ENCODE measurements at places on chromosomes 7 and 10. TPM values are rescaled to one million over a fixed set of nuclear protein-coding genes. Genes with fewer than 3 reads are reported as not detected.

GRCh38 chr10:13347500-13348156 lies 465 bp downstream of the SEPHS1 start:
- peak; percentile 74 for DNase-seq

DNA sequence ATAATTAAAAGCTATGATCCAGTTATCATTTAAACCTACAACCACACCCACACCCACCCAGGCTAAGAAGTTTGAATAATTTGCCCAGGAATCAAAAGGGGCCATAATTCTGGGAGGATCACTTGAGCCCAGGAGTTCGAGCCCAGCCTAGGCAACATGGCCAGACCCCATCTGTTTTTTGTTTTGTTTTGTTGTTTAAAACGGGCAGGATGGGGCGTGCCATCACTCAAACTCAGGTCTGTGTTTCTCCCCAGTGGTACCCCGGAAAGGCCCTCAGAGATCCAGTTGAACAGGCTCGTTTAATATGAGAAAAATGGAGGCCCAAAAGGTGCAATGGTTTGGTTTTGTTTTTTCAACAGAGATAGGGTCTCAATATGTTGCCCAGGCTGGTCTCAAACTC lies 23.3 kb downstream of the HSPB1 start:
- DNase-seq: no peak

- DNase-seq: no peak
Observed at GRCh38 chr7:107879400-107880035, 11.5 kb upstream of the DLD start.

GRCh38 chr7:117017702-117018266 lies 64.5 kb downstream of the ST7 start:
- DNase-seq: no peak

The NUTM2B gene
- total RNA-seq: 0.16 TPM

DNA sequence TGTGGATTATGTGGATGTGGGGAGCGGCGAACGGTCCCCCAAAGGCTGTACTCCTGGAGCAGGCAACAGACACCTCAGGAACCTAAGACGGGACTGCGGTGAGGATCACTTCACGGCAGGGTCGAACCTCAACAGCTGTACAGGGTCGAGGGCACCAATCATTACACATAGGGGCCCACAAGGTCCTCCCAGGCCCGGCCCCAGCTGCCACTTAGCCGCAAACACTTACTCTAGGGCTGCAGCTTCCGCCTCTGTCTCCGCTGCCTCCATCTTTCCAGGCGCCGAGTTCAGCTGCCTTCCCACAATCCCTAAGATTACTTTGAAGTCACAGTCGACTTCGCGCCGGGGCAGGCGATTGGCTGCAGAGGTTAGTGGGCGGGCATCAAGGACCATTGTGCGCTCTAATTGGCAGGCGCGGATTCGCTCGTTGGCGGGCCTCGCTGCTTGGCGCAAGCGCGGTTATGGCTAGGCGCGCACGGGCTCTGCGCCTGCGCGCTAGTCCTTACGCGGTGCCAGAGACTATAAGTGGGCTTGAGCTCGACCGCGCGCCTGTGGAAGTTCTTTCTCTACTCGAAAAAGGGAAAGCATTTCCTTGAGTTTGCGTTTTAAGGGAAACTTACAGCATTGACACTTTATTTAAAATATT lies at the start of gene ZWINT:
Gene ZWINT (minus strand): TSS at position 293 of the 646 bp plus-strand sequence. CDS start 23 bp downstream, at position 270.
- peak; percentile 89 for DNase-seq

The EGFR gene
- 61.9 TPM for total RNA-seq

The PDZD7 gene
- 2.3 TPM for total RNA-seq

The FAM237B gene
- total RNA-seq: not detected

GRCh38 chr10:113982769-113983168 lies 60.9 kb upstream of the ADRB1 start:
- DNase-seq: peak; percentile 70

GRCh38 chr10:124624006-124624405 lies 120.2 kb downstream of the FAM53B start:
- no peak for DNase-seq

The NXPH1 gene
- not detected for total RNA-seq

The SPDYE11 gene
- total RNA-seq: not detected

DNA sequence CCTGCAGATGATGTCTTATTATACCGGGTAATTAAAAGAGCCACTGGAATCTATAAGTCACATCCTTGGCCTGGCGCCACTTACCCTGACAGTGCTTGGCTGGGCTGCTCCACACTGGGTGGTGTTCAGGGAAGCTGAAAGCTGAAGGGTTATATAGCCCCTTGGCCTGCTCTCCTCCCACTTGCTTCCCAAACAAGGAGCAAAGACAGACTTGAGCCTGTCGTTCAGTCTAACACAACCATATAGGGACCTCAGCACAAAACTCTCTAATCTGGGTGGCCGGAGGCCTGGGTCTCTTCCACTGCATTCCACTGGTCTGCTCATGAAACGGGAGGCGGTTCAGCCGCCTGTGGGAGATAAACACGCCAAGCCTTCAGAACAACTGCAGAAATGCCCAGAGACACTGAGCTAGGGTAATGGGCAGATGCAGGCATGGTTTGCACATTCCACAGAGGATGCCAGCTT lies at the start of gene ACTA2:
Gene ACTA2 (minus strand): TSS at position 127 of the 465 bp plus-strand sequence. CDS start 3,843 bp downstream, outside the sequence.
- peak; percentile 65 for DNase-seq

DNA sequence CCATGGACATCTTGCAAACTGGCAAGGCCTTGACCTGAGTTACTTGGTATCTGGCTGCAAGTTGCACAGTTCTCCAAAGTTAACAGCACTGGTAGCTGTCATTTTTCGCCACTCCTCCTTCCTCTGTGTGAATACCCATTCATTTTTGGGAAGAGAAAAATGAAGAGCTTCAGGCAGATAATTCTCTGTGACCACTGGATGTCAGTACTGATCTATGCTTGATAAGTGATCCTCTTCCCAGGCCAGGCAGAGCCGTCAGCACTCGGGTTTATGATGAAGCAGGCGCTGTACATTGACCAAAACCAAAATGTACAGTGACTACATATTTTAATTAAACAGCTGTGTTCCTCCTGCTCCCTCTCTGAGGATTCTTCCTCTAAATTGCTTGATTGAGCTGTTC lies 55.9 kb upstream of the PDZD8 start:
- no peak for DNase-seq

GRCh38 chr7:87234949-87235348 lies 15.4 kb upstream of the TMEM243 start:
- DNase-seq: no peak

The DLD gene
- 58.3 TPM for total RNA-seq

- no peak for DNase-seq
Observed at GRCh38 chr10:129604333-129605032, 137.4 kb downstream of the MGMT start.

DNA sequence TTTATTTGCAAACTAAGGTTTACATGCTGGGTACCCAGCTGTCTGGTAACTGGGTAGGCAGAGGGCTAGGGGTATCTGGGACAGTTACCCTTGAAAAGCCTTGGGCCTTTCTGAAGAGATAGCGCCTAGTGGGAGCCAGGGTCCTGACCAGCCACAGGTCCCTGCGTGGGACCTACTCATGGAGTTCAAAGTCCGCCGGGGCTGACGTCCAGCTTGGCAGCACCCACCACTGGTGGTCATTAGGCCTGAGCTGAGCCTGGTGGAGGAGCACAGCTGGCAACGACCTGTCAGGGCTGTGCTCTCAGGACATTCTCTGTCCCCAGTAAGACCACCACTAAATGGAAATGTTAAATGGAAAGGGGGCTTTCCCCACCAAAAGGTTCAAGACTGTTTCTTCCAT lies 20.0 kb downstream of the GUSB start:
- DNase-seq: no peak

The SPAG6 gene
- 0.59 TPM for total RNA-seq

The LRRC4 gene
- total RNA-seq: 0.33 TPM

DNA sequence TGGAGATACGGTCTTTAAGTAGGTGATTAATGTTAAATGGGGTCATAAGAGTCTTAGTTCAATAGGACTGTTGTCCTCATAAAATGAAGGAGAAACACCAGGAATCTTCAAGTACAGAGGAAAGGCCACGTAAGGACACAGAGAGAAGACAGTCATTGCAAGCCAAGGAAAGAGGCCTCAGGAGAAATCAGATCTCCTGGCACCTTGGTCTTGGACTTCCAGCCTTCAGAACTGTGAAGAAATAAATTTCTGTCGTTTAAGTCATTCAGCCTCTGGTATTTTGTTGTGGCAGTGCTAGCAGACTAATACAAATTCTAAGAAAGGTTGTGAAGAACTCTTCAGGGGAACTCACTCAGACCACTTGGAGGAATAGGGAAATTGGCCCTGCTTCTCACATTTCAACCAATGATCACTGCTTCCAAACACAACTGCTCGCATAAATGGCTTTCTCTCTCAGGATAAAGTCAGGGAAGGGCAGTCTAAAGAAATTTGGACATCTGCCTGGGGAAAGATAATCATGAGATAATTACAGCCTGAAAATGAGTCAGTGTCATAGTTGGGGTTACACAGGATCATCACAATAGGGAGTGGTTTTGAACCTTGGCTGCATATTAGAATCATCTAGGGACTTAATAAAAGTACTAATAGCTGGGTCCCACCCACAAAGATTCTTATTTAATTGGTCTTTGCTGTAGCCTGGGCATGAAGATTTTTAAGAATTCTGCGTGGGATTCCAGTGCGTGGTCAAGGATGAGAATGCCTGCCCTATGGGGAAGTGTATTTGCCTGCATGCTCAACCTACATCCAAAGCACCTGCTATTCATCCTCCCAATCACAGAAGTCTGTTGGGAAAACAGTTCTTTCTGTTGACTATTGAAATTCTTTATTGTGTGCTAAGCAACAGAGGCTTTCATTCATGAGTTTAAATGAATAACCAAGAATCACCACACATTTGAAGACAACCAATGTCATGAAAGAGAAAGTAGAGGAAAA lies 310.6 kb upstream of the PLXDC2 start:
- no peak for DNase-seq

DNA sequence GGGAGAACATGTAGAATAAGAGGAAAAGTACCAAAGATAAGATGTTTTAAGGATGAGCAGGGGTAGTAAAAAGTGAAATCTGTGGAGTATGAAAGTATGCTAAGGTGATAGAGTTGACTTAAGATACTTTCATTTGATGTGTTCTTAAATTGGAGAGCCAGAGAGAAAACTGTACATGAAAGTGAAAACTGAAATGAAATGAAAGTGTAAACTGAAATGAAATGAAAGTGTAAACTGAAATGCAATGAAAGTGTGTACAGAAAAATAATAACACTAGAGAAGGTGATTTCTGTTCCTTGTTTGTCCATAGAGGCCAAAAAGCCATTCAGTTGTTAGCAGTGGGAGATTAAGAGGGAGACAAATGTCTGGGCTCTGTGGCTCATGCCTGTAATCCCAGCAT lies 17.5 kb downstream of the AHR start:
- no peak for DNase-seq

DNA sequence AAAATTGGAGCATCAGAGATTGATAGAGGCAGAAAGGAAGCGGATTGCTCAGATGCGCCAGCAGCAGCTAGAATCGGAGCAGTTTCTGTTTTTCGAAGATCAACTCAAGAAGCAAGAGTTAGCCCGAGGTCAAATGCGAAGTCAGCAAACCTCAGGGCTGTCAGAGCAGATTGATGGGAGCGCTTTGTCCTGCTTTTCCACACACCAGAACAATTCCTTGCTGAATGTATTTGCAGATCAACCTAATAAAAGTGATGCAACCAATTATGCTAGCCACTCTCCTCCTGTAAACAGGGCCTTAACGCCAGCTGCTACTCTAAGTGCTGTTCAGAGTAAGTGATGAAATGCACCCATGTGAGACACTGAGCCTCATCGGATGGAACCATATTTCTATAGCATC lies 33.1 kb downstream of the STAMBPL1 start:
- DNase-seq: no peak

The KCNK18 gene
- total RNA-seq: not detected

GRCh38 chr7:4823441-4824119 lies 38.2 kb downstream of the PAPOLB start:
- DNase-seq: no peak

GRCh38 chr10:31921031-31921430 lies 7.6 kb downstream of the ARHGAP12 start:
- no peak for DNase-seq

The OR2A1 gene
- total RNA-seq: 0.32 TPM

The PDE1C gene
- 30.1 TPM for total RNA-seq

The AASS gene
- total RNA-seq: 81.4 TPM

GRCh38 chr7:96179837-96180236 lies 142.1 kb downstream of the SLC25A13 start:
- DNase-seq: no peak

GRCh38 chr10:114288424-114289095 lies 49.5 kb downstream of the VWA2 start:
- DNase-seq: no peak

GRCh38 chr7:128799451-128799850 lies 7.7 kb downstream of the CCDC136 start:
- no peak for DNase-seq

DNA sequence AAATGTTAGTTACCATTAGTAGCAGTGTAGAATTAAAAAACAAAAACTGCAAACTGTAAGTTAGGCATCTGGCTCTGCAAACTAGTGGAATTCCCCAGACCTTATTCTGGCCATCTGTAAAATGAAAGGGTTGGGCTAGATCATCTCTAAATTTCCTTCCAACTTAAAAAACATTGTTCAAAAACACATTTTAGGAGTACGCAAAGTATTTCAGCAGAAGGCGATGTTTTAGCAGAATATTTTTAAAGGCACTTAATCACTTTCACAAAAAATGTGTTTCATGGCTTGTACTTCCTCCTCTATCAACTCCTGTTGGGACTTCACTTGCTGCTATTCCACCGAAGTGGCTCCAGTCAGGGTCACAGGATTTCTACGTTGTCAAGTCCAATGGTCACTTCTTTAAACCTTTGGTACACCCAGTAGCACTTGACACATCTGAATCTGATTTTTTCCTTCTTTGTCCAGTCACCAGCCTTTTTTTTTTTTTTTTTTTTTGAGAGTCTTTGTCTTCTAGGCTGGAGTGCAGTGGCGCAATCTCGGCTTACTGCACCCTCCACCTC lies 169.0 kb downstream of the AHR start:
- DNase-seq: no peak

The FAM25A gene
- total RNA-seq: not detected

The C10orf53 gene
- not detected for total RNA-seq

DNA sequence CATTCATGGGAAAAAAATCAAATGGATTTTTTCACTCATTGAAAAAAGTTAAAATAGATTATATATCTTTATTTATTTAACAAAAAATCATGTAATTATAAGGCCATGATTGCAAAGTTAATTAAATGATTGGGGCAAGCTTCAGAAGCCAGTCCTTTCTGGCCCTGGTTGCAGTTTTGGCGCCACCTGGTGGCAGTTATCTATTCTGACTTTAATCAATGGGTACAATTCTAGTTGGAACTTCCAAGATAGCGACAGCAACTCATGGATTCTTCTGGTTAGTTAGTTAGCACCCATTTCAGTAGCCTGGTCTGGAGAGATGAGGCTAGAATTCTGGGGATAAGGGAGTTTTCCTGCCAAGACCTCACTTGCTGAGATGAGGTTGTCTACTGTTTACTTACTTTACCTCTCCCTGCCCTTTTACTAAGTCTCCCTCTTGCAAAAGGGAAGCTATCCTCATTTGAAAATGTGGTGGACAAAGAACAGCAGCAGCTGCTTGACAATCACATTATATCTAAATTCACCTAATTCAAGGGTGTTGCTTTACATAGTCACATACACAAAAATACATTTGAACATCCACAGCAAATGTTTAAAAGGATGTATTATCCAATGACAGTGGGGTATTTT lies 42.3 kb downstream of the NOC3L start:
- peak; percentile 71 for DNase-seq
